AG08395 (cell line): ENCODE measurements at places on chromosomes 12 and 14.
A peak's percentile ranks its signal among the peaks of the same experiment; 100 is the strongest.

DNA sequence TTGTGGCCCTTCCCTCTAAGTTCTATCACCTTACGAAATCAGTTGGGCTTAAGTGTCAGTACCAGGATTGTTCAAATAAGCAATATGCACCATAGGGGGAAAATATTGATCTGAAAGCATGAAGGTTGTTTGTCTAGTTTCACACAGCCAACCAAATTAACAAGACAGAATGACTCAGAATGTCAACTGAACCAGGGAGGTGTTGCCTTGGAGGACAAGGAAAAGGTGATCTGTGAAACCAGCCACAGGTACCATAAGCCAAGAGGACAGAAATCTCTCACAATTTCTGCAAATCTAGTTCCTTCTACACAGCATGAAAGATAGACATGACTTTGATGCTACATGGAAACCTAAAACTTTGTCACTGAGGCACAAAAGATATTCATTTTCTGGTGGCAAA is 297.9 kb downstream of the BCL11B start:
- no peak for DNase-seq

- DNase-seq, result no peak
Observed at GRCh38 chr12:124639122-124639806, 71.9 kb upstream of the NCOR2 start.

DNA sequence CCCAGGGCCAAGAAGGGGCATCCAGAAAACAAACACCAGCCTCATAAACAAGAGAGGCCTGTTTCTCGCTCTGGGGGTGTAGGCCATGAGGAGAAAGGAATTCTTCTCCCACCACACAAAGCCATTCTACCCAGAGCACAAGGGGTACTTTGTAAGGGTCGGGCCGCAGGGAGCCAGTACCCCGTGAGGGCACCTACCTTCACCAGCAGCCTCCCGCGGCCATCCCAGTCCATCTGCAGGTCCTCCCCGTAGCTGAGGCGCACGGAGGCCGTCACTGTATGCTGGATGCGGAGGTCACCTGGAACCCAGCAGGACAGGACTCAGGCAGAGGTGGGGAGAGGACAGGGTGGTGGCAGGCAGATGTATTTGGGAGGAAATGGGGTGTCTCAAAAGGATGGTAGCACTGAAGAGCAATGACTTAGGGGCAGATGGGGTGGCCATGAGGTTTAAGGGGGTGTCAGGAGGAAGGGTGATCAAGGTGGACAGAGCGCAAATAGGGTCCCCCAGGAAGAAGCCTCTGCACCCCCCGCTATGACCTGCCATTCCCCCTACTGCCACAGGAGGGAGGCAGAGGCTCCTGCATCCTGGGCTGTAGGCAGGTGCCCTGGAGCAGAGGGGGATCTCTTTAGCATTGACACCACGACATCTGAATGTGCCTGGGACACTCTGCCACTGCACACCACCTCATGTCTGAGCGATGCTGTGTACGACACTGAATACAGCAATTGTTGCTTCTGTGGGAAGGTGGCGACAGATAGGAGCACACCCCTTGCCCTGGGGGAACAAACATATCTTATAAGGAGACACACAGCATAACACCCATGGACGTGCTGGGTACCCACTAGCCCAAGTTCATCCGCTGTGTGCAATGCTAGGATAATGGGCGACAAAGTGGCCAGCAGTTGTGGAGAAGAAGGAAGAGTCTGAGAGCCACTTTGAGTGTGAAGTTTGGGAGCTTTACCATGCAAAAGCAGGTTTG is 61.4 kb downstream of the VWF start:
- peak; percentile 73 for DNase-seq

- no peak for DNase-seq
Observed at GRCh38 chr12:103249607-103250006, 246.2 kb downstream of the C12orf42 start.
